ENCODE measurements at places on chromosomes 16 and 17. TPM values are rescaled to one million over a fixed set of nuclear protein-coding genes. Genes with fewer than 3 reads are reported as not detected.

Gene RPS2
- total RNA-seq, result 2,646 TPM

Gene GPR139
- total RNA-seq, result not detected

Gene IRX3
- total RNA-seq, result 84.1 TPM

Gene BCL6B
- not detected for total RNA-seq

Gene PERCC1
- total RNA-seq, result not detected

Gene ZNF597
- 1.9 TPM for total RNA-seq

Gene CBFA2T3
- not detected for total RNA-seq

Gene TBC1D3E
- total RNA-seq, result not detected

Gene VPS9D1
- 9.8 TPM for total RNA-seq

Gene SEPTIN1
- 0.17 TPM for total RNA-seq

Gene PIRT
- not detected for total RNA-seq

Gene HLF
- total RNA-seq, result 0.26 TPM

Gene NEUROD2
- total RNA-seq, result not detected

Gene SCARF1
- total RNA-seq, result not detected

Gene NPIPA8
- total RNA-seq, result not detected

Gene SLC16A13
- 0.63 TPM for total RNA-seq

Gene ABHD15
- 8.4 TPM for total RNA-seq

Gene MRPL12
- total RNA-seq, result 31.3 TPM

Gene MGAT5B
- total RNA-seq, result 0.23 TPM

Gene LYRM9
- total RNA-seq, result 8.0 TPM

Gene ADGRG3
- total RNA-seq, result not detected

Gene C17orf100
- 0.45 TPM for total RNA-seq

Gene NATD1
- total RNA-seq, result 2.3 TPM

Gene RNF222
- not detected for total RNA-seq

Gene CHAD
- total RNA-seq, result not detected

Gene TAC4
- not detected for total RNA-seq

Gene HYDIN
- total RNA-seq, result not detected

Gene TPSD1
- total RNA-seq, result not detected

Gene KLHL10
- not detected for total RNA-seq

Gene NAGS
- total RNA-seq, result 1.6 TPM

Gene RNF151
- total RNA-seq, result not detected

Gene CDRT15L2
- not detected for total RNA-seq

Gene C16orf89
- not detected for total RNA-seq

Measured in LHCN-M2 (cell line).